EL (cell line): ENCODE measurements at places on chromosomes 3 and 15.
A peak's percentile ranks its signal among the peaks of the same experiment; 100 is the strongest.

DNA sequence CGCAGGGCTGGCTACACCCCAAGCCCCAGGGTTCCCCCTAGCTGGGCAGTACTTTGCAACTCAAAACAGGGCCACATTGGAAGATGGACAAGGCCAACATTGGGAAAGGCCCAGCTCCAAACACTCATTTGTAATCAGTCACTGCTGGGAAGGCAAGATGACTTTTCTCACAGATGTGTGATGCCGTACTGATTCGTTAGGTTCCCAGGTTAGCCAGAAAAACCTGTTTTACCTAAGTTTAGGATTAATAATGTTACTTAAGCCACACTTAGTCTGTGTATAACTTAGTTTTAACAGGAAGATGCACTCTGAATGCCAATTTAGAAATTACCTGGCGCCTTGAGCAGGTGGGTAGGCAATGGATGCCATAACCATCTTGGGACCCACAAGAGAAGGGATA, 71.0 kb downstream of the ITGB5 start:
- DNase-seq = no peak

GRCh38 chr15:69887009-69887408, 210.7 kb downstream of the TLE3 start:
- no peak for DNase-seq

- DNase-seq = peak; percentile 72
These were observed 1.5 kb downstream of the CHSY1 start for GRCh38 chr15:101250341-101250831.

GRCh38 chr15:71103102-71103676, 12.1 kb upstream of the THSD4 start:
- DNase-seq = peak; percentile 72

- no peak for DNase-seq
These were observed 216.5 kb upstream of the PEX5L start for GRCh38 chr3:180253283-180253682.

DNA sequence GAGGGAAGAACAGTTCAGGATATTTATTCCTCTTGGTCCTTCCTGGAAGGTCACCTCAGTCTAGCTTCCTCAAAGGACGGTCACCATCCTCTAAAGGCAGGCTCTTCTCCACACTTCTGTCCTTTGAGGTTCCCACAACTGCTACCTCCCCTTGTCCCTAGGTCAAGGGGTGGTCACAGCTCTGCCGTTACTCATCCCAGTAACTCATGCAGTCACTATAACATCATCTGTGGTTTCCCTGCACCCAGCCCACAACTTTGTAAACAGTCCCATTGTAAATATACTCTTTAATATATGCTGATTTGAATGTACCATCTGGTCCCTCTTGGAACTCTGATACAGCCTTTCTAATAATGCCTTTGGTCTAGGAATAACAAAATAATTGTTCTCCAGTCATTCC, 887.4 kb downstream of the FHIT start:
- DNase-seq = no peak

DNA sequence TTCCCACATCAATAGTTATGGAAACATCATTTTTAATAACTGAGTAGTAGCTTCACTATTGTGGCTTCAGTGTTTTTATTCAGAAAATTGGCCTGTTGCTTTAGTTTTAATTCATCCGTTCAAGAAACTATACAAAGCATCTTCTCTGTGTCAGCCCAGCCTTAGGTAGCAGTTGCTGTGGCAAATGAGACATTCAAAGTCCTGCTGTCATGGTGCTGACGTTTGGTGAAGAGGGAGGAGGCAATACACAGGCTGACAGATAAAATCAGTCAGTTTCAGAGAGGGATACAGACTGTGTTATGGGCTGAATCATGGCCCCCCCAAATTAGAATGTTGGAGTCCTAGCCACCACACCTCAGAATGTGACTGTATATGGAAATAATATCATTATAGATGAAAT, 56.5 kb downstream of the SLC7A14 start:
- no peak for DNase-seq

DNA sequence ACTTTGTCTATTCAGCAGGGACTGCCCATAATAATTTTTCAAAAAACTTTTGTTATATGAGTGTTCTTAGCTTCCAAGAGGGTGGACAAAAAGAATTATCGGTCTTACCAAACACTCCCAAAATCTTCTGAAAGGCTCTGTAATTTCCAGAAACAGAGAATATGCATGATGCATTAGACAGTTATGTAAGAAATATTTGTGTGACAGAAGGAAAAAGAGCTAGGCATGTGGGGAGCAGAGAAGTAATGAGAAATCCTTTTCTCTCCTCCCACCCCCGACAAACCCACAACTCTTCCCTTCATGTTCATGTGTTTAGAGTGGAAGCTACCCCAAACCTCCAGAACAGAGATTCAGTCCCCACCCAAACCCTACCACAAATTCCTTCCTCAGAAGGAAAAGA, 86.8 kb downstream of the MYO5A start:
- DNase-seq = peak; percentile 39

DNA sequence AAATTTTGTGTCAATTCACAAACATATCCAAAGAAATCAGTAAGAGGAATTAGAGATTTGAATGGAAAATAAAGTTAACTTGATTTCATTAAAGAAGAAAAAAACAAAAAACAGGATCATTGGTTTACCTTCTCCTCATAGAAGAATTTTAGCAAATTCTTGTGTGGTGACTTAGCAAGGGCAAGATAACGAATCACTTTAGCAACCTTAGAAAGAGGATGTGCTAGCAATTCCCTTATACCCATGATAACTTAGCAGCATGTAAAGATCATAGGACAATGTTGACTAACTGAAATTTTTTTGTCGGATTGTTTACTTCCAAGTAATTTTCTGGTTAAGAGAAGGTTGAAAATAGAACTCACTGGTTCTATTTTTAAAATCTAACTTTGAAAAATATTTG, 609.3 kb downstream of the GBE1 start:
- no peak for DNase-seq

GRCh38 chr3:197687570-197687969, 49.1 kb downstream of the RUBCN start:
- DNase-seq = no peak

DNA sequence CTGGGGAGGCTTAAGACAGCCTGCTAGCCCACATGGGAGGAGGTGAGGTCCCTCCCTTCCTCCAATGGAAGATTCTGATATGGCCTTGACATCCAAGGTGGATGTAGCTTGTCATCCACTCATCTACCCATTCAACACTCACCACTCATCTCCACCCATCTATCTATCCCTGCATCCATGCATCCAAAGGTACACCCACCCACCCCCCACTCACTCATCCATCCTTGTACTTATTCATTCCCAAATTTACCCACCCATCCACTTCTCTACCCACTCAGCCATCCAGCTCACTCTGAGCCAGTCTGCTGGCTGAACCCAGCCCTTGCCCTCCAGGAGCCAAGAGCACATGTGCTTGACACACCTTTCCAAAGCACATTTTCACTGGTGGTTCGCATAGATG, 189.7 kb downstream of the TLE3 start:
- no peak for DNase-seq

GRCh38 chr3:134608023-134608770, 42.6 kb downstream of the KY start:
- DNase-seq = no peak

DNA sequence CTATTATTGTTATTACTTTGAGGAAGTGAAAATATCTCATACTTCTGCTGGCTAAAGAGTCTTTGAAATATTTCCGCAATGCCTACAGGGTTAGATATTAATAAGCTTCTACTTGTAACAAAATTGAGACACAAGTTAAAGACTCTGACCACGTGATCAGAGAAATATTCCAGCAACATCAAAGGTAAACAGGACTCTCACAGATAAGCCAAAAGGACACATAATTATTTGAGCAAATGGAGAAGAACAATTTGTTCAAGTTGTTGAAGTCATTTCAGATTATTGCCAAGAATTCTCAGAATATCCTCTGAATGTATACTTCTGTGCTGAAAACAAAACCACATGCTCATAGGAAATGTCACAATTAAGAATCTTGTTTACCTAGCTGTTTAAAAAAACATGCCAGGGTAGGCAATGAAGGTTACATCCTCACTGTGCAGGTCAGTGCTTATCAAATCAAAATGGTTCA, 225.8 kb upstream of the ALCAM start:
- DNase-seq = no peak

DNA sequence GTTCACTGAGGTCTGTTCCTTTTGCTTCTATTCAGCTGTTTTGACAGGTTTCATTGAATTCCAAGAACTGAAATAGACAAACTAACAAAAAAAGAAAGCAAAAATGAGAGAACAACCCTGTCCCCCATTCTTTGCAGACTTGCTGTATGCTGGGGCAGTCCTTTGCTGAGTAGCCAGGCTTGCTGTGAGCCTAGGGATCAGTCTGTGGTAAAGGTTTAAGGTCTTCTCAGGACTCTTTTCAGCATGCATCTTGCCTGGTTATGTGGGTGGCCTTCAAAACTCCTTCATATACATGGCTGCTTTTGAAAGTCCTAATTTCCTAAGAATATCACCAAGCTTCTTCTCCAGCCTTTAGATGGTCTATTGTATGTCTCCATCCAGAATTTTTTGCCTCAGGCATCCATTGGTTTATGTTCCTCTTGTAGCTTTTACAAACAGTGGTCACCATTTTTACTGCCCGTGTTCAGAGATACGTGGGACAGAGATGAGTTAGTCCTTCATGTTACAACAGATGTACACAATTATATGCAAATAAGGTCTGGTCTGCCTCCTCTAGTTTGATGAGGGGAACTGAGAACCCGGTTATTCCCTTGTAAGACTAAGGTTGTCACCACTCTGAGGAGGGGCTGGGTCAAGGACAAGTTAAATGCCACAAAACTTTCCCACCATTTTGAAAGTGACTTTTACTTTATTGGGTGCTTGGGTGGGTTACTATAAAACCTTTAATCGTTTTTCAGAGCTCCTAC, 41.4 kb downstream of the SACM1L start:
- DNase-seq = no peak

GRCh38 chr3:117547956-117548550, 838.5 kb downstream of the TUSC7 start:
- peak; percentile 84 for DNase-seq

DNA sequence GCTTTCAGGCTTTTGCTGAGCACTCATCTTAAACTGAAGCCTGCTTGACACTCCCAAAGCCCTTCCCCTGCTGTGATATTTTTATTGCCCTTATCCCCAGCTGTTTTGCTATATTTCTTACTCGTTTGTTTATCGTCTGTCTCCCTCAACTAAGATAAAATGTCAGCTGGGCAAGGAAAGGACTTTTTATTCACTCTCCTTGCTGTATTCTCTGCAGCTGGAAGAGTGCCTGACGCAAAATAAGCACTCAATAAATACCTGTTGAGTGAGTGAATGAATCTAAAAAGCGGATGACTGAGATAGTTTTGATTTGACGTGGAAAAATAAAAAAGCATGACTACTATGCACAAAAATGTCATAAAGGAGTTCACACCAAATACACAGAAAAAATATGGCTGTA, 84.8 kb upstream of the POMGNT2 start:
- peak; percentile 95 for DNase-seq

- peak; percentile 16 for DNase-seq
These were observed 2.3 kb downstream of the OXSR1 start for GRCh38 chr3:38167591-38167990.

DNA sequence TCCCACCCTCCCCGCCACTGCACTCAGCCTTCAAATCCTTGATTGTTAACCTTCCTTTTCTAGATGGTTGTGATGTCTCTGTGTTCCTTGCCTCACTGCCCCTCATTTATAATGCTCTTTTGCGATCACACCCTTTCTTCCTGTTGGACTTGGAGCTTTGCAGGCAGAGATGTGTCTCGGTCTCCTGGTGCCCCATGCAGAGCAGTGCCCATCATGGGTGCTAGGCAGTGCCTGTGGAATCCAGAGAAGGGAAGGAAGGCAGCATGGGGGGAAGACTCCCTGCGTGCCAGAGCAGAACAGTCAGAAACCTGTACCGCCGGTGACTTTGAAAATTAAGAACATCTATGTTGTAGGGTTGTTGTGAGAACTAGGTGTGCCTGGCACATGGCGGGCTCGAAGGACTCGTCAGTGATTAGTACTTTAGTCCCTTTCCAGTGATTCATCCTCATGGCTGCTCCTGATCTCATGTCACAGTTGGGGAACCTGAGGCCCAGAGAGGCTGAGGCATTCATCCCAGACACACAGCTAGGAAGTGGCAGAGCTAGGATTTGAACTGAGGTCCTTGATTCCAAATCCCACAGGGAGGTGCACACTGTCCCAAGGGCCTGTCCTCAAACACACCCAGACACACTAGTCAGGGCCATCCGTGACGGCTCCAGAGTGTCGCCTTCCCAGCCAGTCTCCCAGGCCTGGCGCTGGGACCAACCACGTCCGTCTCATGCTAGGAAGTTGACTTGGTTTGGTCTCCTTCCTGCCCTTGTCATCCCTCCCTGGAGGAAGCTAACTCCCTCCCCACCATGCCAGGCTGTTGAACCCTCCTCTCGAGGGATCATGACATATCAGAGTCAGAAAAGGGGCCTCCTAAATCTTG, 58.3 kb downstream of the SMAD6 start:
- no peak for DNase-seq

GRCh38 chr3:103624271-103624670, 1189.5 kb downstream of the ZPLD1 start:
- DNase-seq = no peak

- DNase-seq = no peak
These were observed 60.4 kb downstream of the UQCC5 start for GRCh38 chr3:52596658-52597265.

GRCh38 chr3:147413686-147414389, 4.7 kb downstream of the ZIC1 start:
- no peak for DNase-seq

DNA sequence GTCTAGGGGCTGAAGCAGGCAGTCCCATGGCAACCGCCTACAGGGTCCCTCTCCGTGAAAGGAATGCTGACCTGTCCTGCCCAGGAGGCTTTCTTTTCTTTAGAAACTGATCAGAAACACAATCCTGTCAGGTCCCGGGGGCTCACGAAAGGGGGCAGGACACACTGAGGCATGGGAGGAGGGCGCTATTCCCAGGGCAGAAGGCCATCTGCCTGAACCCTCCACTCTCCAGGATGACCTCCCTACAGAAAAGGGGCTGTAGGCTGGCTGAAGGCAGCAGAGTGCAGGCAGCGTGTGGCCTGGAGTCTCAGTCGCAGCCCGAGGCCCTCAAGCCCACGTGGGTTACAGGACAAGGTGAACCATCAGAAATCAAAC, 18.4 kb upstream of the LRRK1 start:
- DNase-seq = no peak
